ENCODE measurements at places on chromosomes 4 and X.

DNA sequence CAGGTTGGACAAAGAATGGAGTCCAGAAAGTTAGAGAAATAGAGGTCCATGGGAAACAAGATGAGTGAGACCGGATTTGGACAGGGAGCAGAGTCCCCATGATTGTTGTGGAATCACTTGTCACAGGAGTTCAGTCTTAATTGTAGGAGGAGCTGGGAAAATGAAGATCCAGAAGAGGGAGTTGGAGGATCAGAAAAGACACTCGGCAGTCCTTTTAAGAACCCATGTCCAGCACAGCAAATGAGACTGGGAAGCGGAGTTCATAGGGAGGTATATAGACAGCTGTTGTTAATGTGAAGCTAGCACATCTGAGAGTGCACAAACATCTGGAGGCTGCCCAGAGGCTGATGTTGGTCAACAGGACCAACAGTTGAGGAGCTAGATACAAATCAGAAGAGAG is 111.4 kb upstream of the RXFP1 start:
- no peak for DNase-seq

DNA sequence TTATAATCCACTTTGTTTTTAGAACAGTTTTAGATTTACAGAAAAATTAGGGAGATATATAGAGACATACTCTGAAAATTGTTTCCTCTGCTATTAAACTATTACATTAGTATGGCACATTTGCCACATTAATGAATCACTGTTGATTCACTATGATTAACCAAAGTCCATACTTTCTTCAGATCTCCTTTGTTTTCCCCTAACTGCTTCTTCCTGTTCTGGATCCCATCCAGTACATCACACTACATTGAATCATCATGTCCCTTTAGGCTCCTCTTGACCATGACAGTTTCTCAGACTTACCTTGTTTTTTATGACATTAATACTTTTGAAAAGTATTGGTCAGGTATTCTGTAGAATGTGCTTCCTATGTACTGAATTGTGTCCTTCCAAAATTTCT is 109.2 kb upstream of the EDNRA start:
- DNase-seq: no peak

GRCh38 chr4:80199947-80200346 is 2.6 kb downstream of the PRDM8 start:
- no peak for DNase-seq

- no peak for DNase-seq
Measured at GRCh38 chr4:110625576-110626257, 2.8 kb upstream of the PITX2 start.

DNA sequence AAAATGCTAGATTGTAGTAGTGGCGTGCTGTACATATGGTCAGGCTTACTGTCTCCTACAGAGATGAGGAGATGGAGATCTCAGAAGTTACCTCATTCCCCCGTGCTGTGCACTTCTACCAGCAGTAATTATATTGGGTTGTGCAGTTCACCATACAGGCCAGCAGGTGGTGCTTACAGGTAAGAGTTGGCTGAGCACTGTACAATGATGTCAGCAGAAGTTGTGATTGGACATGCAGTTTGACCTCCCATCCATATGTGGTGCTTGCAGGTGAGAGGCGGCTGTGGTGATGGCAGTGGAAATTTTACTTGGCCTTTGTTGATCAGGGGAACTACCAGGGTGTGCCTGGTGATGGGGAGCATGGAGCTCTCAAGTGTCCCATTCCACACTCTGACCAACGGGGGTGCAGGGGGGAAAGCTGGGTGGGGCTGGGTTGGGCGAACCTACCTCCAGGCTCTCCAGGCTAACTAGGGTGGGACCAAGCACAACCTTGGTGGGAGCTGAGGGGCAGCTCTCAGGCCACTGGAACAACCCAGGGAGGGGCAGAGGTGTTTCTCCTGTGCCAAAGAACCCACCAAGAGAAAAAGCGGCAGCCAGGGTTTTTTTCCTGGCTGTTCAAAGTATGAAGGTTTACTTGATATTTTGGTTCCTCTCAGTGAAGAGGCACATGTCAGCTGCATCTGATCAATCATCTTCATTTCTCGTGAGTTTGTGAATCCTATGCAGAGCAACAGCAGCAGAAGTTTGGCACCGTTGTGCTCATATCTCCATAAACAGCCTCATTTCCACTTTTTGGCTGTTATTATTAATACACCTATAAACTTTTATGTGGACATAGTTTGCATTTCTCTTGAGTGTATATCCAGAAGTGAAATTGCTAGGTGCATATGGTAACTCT is 73.8 kb upstream of the FREM3 start:
- DNase-seq: no peak

GRCh38 chr4:126038502-126039144 is 723.9 kb downstream of the FAT4 start:
- no peak for DNase-seq

DNA sequence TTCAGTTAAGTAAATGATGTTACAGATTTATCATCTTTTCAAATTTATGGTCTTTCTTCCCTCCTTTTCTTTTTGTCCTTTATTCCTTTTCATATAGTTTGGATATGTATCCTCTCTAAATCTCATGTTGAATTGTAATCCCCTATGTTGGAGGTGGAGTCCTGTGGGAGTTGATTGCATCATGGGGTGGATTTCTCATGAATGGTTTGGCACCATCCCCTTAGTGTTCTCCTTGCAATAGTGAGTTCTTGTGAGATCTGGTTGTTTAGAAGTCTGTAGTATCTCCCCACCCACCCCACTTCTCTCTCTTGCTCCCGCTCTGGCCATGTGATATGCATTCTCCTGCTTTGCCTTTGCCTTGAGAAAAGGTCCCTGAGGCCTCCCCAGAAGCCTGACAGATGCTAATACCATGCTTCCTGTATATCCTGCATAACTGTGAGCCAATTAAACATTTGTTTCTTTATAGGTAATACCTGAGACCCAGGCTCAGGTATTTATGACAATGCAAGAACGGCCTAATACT is 236.7 kb downstream of the PRDM5 start:
- no peak for DNase-seq

GRCh38 chrX:153642655-153643430 is 4.2 kb upstream of the DUSP9 start:
- no peak for DNase-seq

- no peak for DNase-seq
Measured at GRCh38 chrX:150238632-150239382, 124.3 kb upstream of the MAMLD1 start.

- DNase-seq: no peak
Measured at GRCh38 chr4:105650190-105650589, 58.3 kb downstream of the INTS12 start.

DNA sequence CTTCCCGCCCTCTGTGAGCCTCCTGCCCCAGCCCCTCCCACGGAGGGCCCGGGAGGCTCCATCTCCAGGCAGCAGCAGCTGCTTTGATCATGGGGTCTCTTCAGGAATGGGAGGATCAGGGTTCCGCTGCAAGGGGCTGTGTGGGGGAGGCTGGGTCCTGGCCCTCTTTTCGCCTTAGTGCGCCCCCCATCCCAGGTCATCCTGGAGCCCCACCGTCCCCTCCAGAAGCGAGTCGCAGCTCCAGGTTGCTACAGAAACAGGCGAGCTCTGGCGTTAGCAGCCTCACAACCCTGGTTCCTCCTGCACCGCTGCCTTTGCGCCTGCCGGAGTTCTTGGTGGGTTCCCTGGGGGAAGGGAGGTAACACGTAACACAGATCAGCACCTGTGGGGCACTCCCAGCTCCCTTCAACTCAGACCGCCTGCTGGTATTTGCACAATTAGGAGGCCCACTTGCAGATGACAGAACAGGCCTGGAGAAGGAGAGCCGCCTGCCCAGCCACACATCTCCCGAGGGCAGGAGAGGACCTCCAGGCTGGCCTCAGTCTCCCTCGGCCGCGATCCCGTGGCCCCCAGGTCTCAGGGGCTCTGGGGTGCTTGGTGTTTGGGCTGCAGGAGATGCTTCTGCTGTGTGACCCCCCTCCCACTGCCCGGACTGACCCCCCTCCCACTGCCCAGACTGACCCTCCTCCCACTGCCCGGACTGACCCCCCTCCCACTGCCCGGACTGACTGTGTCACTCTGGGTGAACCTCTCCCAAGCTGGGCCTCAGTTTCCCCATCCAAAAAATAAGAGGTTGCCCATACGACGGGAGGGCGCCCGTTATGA is 64.2 kb upstream of the ADRA2C start:
- DNase-seq: no peak

DNA sequence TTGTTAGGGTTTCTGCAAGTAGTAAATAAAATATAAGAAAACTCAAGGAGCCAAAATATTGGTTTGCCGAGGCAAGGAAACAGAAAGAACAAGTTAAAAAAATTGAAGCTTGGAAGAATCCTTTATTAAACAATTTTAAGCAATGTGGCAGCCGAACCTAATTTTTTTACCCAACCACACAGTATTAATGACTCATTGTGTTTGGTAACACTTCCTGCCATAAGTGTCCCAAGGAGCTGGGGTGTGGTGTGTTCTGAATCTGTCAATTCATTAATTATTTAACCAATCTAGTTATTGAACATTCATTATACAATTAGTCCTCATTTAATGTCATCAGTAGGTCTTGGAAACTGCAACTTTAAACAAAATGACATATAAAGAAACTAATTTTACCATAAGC is 19.3 kb upstream of the CPE start:
- no peak for DNase-seq

DNA sequence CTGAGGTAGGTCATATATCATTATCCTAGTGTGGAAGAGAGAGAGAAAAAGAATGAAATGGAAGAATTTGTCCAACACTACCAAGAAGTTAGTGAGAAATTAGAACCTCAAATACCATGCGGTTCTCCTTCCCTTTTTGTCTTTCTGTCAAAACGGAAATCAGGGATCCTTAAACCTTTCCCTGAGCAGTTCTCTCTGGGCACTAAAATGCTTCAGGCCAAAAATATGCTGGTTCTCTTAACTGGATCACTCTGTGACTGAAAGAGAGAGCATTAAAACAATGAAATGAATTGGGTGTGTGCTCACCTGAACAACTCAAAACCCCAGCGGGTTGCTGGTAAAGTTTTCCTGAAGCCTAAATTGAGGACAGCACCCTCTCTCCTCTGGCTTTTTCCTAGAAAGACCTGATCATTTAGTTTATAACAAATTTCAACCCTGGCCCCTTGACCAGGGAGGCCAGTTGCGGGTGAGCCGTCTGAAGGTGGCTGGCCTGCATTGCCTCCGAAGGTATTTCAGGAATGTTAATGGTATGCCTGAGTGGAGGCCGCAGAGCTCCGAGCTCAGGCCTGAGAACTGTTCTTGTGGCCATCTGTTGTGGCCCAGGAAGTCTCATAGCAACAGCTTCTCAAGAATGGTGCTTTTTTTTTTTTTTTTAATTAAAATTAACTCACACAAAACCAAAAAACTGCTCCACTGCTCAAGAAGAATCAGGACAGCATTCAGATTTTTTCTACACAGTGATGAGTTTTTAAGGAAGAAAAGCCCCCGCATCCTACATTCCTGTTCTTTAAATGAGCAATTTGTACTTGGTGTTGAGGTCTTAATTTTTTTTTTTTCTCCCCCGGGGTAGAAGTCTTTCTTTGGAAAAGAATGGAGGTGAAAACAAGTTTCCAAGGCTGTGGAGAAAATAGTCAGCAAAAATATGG is 155.1 kb downstream of the SHROOM3 start:
- DNase-seq: no peak

GRCh38 chr4:23946299-23946698 is 56.5 kb upstream of the PPARGC1A start:
- DNase-seq: no peak

- DNase-seq: no peak
Measured at GRCh38 chr4:185709802-185710486, 102.0 kb downstream of the SORBS2 start.

GRCh38 chr4:133129237-133129636 is 19.9 kb upstream of the PCDH10 start:
- DNase-seq: no peak
